ENCODE measurements at places on chromosomes 1 and 21. TPM values are rescaled to one million over a fixed set of nuclear protein-coding genes. Genes with fewer than 3 reads are reported as not detected.

- DNase-seq: no peak
Observed at GRCh38 chr1:193707271-193708021, 521.0 kb upstream of the B3GALT2 start.

The PCSK9 gene
- polyA plus RNA-seq: 2.9 TPM

- no peak for DNase-seq
Observed at GRCh38 chr1:193654951-193655735, 468.7 kb upstream of the B3GALT2 start.

DNA sequence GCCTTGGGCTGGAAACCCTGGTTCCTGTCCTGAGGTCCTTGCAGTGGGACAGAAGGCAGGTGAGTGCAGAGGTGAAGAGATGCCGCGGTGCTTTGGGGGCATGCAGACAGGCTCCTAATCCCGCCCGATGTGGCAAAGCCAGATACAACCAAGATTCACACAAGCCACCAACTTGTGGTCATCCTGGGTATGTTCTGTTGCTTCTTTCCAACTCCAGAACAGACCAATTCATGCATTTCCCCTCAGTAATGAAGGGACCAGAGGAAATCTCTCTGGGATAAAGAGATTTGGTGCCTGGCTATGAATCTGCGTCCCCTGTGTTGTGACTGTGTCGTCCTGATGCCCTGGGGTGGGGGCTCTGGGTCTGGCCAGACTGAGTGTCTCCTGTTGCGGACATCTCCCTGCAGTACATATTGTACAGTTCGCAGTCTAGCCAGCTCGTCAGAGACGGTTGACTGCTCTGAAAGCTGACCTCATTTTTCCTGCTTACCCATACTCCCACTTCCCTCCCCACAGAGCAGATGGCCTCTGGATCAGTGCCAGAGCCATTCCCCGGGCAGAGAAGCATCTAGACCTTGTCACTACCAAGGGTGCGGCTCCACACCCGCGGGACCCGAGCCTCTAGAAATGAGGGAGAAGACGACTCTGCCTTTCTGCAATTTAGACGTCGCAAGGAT lies 216.3 kb downstream of the KIF26B start:
- DNase-seq: no peak

GRCh38 chr1:201540846-201541735 lies 2.2 kb downstream of the NAV1 start:
- no peak for DNase-seq

The INAVA gene
- 1.7 TPM for polyA plus RNA-seq

The PLA2G2C gene
- polyA plus RNA-seq: 0.06 TPM

DNA sequence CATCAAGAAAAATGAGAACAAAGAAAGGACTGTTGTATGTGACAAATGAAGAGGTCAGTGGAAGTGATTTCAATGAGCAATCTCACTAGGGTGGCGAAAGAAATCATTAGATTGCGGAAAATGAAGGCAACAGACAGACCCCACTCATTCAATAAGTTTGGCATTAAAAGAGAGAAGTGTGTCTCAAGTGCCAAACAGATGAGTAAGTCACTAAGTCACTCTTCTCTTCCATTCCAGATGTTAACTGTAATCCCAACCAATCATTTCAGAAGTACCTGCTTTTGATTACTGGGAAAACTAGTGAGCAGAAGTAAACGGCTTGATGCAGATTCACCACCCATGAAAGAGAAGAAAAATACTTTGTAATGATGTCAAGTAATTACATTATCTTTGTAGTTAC lies 144.3 kb upstream of the PRMT6 start:
- DNase-seq: no peak

The PTPRC gene
- polyA plus RNA-seq: 6.2 TPM

- no peak for DNase-seq
Observed at GRCh38 chr1:92485381-92486250, 1.1 kb downstream of the GFI1 start.

DNA sequence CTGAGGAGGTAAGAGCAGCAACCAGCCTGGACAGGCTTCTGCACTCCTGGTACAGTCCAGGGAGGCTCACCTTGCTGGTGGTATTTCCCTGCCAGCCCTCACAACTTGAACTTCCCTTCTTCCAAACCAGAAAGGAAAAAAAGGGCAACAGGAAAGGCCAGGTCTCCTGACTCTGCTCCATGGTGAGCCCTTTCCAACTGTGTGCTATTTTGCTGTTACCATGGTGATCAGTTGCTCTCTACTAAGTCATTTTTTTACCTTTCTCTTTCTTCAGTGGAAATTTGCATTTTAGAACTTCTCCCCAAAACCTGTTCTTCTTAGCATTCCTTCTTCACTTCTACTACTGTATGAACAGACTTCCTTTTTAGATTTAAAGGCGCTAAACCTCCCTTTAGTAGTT lies 164.3 kb downstream of the GRIK1 start:
- DNase-seq: peak; percentile 7

The KIRREL1 gene
- 28.5 TPM for polyA plus RNA-seq

The PSMA5 gene
- 52.3 TPM for polyA plus RNA-seq

DNA sequence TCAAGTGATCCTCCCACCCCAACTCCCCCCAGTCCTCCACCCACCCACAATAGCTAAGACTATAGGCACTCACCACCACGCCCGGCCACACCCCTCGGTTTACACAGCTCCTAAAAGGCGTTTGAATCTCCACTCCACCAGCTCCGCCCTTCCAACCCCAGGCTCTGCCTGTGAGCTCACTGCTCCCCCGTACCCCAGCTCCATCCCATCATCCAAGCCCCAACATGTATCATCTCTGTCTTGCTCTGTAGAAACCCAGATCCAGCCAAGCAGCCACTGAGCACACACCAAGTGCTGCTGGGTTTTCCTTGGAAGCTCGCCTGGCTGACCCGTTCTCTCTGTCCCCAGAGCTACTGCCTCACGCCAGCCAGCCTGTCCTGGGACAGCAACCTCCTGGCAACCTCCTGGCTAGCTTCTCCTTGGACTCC lies 12.0 kb upstream of the S100A2 start:
- no peak for DNase-seq

The PEAR1 gene
- polyA plus RNA-seq: 22.5 TPM

DNA sequence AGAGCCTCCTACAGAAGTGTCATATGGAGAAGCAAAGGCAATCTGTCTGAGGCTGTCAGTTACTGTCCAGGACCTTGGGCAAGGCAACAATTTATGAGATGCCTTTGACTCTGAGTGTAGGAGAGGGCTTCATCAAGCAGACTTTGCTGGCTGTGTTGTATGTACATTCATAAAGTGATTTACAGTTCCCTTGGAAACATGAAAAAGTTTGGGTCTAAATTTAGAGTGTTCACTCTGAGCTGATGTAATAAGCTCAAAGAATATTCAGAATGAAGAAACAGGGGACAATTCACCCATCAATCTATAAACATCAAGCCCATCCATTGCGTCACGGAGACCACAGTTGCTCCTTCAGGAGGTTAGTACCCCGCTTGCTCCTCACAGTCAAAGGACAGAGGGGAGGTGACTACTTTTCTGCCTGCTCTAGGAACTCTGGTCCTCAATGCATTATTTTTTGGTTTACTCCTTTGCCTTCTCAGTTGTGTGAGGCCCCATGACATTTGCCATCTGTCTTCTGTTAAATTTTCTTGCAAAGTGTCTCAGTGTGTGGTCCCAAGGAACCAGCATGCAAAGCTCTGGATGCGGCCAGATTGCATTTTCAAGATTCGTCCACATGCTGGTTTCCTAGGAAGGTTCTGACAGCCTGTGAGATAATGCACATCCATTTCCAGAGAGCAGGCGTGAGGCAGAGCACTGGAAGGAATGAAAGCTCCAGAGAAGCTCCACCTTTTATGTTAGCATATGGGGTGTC lies 241.1 kb upstream of the KIAA0040 start:
- peak; percentile 26 for DNase-seq

GRCh38 chr1:51644533-51645197 lies 27.8 kb downstream of the OSBPL9 start:
- no peak for DNase-seq

GRCh38 chr1:221344693-221345092 lies 397.2 kb downstream of the DUSP10 start:
- no peak for DNase-seq

- DNase-seq: no peak
Observed at GRCh38 chr1:65330021-65330420, 20.7 kb downstream of the DNAJC6 start.

DNA sequence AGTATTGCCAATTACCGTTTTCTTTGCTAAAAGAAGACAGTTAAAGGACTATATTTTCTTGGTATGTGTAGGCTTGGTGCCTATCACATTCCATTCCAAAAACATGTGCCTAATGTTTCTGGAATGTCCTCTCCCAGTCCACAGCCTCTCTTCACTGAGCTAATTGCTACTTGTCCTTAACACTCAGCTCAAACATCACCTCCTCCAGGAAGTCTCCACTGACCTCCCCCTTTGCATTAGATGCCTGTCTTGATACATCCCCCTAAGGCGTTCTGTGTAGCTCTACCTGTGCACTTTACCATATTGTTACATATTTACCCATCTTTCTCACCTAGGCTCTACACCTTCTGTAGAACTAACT lies 195.6 kb upstream of the CAMK1G start:
- DNase-seq: no peak

The CAPN9 gene
- 0.41 TPM for polyA plus RNA-seq

DNA sequence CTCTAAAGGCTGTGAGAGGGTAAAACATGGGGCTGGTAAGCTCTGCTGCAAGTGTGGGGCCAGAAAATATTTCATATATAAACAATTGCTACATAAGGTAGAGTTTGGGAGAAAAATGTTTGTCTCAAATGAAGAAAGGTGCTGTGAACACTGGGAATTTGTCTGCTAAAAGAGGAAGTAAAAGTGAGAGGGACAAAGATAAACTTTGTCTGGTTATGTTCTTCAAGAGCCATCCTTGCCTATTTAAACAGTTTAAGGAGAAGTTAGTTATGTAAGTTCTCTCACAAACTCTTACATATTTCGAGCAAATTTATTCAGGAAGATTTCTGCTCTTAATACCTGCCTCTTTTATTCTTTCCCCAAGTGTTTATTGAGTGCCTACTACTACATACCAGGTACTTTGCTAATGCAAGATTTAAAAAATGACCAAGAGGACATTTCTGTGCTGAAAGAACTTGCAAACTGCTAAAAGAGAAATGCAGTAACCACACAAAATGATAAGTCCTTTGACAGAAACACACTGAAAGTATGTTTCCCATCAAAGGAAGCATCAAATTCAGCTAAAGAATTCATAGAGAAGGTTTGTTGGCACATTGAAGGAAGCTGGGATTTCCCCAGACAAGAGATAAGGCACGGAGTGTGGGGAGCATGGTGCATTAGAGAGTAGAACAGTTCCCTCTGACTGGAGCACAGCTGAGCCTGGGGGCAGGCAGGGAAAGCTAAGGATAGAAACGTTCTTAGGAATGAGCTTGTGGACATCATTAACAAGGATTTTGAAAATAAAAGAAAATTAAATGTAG lies 549.1 kb downstream of the PTBP2 start:
- DNase-seq: no peak

GRCh38 chr1:76154206-76154956 lies 79.8 kb downstream of the ST6GALNAC3 start:
- peak; percentile 83 for DNase-seq
